ENCODE measurements at places on chromosomes 7 and 10.

DNA sequence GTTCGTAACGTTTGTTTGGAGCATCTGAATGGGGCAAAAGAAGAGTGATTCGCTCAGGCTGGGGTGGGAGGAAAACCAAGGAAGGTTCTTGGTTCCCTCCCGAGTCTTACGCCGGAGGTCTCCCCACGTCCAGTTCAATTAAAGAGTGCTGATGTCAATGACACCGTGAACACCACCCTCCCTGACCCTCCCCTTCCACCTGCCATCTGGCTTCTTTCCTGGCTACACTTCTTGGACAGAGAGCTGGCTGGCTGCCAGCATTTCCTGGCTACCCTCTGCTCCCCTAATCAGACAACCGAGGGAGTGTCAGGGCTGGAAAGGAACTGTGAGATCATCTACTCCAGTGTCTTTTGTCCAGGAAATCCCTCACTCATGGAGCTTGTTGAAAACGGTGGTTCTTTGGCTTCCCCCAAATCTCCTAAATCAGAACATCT is 24.1 kb upstream of the FFAR4 start:
- DNase-seq: no peak

GRCh38 chr10:16965740-16966447 is 148.7 kb upstream of the RSU1 start:
- DNase-seq: no peak

- DNase-seq: no peak
These were observed 289.0 kb downstream of the GLRX3 start for GRCh38 chr10:130425169-130425568.

DNA sequence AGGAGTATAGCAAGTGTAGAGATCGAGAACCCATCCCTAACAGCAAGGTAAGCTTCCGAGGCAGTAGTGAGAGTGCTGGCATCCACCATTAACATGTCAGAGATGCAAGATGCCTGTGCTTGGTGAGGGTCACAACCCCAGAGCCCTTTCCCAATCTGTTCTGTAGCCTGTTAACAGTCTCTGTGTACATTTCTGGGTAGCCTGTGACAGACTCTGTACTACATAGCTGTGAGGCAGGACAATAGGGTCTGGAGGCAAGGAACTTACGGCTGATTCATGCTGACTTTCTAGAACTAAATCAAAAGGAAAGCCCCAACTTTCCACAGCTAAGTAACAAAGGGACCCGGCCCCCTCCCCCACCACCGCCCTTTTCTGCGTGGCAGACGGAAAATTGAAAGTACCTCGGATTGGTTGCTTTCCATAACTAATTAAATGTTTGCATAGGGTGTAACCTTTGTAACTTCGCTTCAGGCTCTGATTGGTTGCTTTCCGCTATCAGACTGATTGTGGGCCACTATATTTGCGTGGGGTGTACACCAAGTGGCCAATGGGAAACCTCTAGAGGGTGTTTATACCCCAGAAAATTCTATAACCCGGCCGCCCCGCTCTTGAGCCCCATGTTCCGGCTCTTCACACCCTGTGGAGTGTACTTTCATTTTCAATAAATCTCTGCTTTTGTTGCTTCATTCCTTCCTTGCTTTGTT is 1.4 kb upstream of the TMEM168 start:
- no peak for DNase-seq

- no peak for DNase-seq
These were observed 51.1 kb upstream of the LYZL1 start for GRCh38 chr10:29237786-29238185.

GRCh38 chr7:27245124-27245797 is 2.7 kb downstream of the EVX1 start:
- DNase-seq: no peak

DNA sequence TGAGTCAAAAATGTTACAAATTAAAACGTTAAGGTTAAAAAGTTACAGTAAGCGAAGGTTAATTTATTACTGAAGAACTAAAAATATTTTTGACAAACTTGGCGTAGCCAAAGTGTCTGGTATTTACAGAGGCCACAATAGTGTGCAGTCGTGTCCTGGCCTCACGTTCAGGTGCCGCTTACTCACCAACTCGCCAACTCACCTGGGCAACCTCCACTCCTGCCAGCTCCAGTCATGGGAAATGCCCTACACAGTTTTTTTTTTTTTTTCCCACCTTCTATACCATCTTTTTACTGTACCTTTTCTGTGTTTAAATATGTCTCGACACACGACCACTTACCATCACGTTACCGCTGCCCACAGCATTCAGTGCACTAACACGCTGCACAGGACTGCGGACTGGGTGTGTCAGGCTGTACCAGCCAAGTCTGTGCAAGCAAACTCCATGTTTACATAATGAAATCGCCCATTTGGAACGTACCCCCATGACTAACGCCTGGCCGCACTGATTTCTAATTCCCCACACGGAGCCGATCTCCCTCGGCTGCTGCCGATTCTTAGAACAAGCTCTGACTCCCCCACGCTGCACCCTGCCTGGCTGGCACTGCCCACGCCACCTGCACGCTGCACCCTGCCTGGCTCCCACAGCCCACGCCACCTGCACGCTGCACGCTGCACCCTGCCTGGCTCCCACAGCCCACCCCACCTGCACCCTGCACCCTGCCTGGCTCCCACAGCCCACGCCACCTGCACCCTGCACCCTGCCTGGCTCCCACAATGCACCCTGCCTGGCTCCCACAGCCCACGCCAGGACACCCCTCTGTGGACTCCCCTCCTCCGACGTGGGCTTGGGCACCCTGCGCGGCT is 203.1 kb downstream of the ZMYND11 start:
- no peak for DNase-seq
